ENCODE measurements at places on chromosomes 12 and 14.

GRCh38 chr12:52806821-52807543 lies 6.9 kb downstream of the KRT4 start:
- DNase-seq, result no peak

GRCh38 chr12:104533134-104533533 lies 76.4 kb downstream of the CHST11 start:
- no peak for DNase-seq

GRCh38 chr14:84891404-84891803 lies 638.5 kb upstream of the FLRT2 start:
- no peak for DNase-seq

DNA sequence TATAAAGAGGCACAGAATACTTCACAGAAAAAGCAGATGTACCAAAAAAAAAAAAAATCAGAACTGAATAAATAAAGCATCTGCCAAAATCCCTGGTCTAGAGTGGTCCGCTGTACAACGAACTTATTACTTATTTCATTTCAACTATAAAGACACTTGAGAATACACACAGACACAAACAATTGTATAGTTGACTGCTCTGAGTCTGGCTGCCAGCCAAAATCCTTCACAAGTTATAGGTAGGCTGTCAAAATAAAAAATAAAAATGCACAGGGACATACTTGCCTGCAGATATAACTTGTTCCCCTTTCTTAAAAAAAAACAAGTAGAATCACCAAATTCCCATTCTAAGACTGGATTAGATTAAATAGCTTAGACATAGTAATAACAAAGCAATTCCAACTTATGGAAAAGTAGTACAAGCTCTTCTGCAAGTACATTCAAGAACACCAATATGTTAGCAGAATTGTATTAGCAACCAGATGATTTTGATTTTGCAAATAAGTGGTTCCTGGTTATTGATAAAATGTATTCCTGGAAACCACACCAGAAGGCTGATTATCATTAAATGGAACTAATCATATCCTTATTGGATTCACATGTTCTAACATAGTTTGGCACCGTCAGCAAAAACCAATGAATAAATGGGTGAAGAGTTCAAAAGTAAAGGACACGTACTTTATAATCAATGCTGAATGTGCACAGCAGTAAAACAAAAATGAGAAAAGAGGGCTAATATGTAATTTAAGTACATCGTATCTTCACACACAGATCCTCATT lies 248.5 kb downstream of the NELL2 start:
- DNase-seq, result no peak

- DNase-seq, result no peak
Measured at GRCh38 chr14:36818794-36819384, 157.2 kb downstream of the PAX9 start.

DNA sequence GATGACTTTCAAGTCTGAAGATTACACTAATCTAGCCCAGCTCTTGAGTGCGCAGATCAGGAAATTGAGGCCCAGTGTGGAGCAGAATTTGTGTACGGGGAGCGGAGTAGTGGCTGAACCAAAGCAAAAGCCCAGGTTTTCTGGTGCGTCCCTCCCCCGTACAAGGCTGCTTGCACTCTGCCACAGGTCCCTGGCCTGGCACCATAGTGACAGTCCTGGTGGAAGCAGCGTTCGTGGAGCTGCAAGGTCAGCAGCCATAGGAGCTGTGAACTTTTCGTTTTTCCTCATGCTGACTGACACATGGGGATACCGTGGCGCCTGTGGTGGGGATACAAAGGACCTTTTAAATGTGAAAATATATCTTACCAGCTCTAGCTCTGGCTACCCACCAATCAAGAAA lies 1.7 kb downstream of the EVL start:
- no peak for DNase-seq

DNA sequence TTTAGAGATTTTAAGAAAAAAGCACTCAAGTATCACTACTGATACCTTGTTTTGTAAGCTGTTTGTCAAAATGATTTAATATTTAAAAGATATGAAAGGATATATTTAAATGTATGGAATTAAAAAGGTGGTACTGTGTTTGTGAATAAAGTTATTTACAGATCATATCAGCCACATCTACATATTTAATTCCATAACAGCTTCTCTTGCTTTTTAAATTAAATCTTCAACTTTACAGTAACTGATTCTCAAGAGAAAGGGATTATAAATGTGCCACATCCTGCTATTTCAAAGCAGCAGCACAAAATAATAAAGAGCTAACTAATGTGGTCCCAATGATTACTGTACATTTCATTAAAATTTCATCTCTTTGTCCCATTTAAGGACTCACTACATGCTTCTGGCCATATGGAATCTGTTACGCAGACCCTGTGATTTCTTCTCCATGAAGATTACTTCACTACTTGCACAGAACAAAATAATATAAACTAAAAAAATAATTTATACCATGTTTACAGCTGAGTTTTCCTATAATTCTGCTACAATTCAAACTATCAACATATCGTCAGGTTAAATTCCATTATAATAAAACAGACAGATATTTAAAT lies 117.8 kb downstream of the MED13L start:
- DNase-seq, result no peak

GRCh38 chr12:51547606-51548005 lies 43.4 kb upstream of the SCN8A start:
- DNase-seq, result no peak

GRCh38 chr14:90487031-90487430 lies 90.2 kb downstream of the CALM1 start:
- DNase-seq, result peak; percentile 80

DNA sequence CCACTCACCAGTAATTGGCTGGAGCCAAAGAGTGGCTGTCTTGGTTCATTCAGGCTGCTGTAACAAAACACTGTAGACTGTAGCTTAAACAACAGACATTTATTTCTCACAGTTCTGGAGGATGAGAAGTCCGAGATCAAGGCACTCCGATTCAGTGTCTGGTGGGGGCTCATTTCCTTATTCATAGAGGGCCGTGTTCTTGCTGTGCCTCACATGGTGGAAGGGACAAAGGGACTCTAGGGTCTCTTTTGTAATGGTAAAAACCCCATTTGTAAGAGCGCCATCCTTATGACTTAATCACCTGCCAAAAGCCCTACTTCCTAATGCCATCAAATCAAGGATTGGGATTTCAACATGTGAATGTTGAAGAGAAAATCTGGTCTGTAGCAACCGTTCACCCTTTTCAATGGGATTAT lies 34.7 kb upstream of the CDKN3 start:
- no peak for DNase-seq

DNA sequence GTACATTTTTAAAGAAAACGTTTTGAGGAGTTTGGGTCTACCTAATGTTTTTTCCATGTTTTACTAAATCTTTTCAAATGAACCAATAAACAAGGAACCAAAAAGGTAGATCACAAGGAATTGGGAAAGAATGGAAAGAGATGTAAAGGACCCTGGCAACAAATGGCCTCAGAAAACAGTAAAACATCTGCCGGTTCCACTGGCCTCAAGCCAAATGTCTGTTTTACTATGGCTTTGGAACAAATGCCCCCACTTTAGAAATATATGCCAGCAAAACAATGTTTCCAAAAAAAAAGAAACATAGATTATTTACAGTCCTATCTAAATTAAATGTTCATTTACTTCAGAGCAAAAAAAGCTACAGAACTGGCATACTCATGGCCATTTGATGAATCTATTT lies 3.0 kb downstream of the TRMT5 start:
- DNase-seq, result no peak

GRCh38 chr14:59585891-59586554 lies 9.4 kb upstream of the CCDC175 start:
- DNase-seq, result no peak

DNA sequence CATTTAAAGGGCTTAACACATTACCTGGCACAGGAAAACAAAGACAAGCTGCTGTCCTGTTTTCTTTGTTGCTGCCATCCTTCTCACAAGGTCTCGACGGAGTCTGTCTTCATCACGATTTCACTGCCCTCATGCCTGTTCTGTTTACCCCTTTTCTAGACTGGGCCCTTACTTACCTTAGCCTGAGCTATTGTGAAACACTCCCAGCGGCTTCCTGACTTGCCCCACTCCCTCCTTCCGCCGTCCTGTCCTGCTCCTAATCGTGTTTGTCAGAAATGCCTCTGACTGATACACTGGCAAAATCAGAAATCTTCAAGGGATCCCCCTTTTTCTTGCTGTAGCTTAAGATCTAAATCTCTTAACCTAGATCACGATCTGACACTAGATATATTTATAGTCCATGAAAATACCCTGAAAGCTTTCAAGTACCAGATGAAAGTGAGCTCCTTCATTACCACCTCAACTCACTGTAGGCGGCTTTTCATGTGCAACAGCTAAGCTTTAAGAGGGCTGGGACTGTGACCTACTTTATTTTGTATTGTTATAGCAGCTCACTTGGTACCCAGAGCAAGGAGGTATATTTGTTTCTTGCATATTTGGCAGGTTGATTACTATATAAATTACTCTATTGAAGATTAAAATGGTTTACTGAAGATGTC lies 32.1 kb downstream of the TECPR2 start:
- no peak for DNase-seq

DNA sequence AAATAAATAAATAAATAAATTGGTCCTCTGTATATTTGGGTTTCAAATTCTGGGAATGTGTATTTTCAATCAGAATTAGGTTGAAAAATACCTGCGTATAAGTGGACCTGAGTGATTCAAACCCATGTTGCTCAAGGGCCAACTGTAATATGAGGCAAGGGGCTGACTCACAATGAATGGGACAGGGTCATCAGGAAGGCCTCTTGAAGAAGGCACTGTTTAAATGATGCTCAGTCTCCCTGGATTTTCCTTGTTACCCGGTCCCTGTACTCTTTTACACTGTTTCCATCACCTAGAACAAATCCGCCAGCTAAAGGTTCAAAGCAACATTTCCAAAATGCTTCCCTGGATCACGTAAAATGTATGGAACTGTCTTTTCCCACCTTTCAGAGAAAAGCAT lies 3.8 kb downstream of the PSMB5 start:
- no peak for DNase-seq

DNA sequence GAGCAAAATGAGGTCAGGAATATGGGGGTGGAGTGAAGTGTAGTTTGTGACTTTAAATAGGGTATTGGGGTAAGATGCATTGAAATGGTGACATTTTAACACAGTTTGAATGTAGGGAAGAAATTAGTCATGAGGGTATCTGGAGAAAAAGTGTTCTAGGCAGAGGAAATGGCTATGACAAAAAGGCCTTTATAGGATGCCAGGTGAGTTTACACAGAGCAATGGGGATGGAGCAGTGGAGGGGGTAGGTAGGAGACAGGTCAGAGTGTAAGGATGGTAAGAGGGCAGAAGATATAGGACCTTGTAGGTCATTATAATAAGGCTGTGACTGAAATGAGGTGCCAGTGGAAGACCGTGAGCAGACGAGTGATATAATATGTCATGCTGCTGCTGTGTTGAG lies 30.4 kb downstream of the HEATR5A start:
- DNase-seq, result no peak

GRCh38 chr14:104395941-104396681 lies 183.5 kb upstream of the C14orf180 start:
- no peak for DNase-seq

GRCh38 chr12:106711316-106711715 lies 63.2 kb upstream of the RIC8B start:
- DNase-seq, result no peak

DNA sequence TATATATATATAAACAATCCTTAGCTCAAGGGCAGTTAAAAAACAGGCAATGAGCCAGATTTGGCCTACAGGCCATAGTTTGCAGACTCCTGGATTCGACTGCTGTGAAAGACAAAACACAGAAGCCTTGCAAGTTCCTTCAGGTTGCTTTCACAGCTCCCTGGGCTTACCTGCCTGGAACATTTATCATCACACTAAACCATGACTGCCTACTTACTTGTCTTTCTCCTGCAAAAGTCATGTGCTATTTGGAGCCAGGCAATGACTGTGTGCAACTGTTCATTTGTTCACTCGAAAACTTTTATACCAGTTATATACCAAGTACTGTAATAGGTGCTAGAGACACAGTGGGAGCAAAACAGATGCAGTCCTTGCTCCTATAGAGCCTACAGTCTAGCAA lies 2.2 kb upstream of the RPS6KA5 start:
- no peak for DNase-seq

DNA sequence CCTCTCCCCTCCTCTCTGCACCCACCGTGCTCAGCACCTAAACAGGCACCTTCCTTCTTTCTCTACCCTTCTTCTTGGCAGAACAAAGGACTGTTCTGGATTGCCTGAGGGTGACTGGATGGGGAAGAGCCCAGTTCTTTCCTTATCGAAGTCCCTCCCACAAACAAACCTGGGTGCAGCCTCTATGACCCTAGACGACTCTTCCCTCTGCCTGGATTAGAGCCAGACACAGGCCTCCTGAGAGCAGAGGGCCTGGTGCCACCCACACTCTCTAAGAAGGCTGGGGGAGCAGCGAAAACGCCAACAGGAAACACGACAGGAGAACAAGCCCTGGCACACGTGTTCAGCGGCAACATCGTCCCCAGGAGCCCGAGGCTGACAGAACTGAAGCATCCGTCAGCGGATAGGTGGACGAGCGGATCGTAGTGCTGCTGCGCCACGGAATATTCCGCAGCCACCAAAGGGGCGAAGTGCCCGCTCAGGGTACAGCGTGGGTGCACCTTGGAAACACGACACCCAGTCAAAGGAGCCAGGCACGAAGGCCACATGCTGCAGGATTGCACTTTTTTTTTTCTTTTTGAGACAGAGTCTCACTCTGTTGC lies 38.0 kb downstream of the RIMBP2 start:
- no peak for DNase-seq

- DNase-seq, result no peak
Measured at GRCh38 chr12:49917788-49918173, 14.1 kb upstream of the FAIM2 start.

GRCh38 chr12:107788281-107788680 lies 13.8 kb downstream of the ASCL4 start:
- DNase-seq, result no peak

GRCh38 chr14:63852271-63852816 lies 460 bp upstream of the SYNE2 start:
- no peak for DNase-seq

DNA sequence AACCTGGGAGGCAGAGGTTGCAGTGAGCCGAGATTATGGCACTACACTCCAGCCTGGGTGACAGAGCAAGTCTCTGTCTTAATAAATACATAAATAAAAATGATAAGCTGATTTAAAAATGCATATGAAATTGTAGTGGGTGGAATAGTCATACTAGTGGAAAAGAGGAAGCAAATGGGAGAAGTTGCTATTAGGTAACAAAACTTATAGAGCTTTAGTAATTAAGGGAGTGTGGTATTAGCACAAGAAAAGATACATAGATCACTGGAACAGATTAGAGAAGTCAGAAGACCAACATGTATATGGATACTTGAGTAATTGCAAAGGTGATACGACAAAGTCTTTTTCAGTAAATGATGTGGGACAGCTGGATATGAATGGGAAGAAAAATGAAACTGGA lies 26.5 kb downstream of the TECPR2 start:
- no peak for DNase-seq
